ENCODE measurements at places on chromosomes 6 and 20.

- no peaks in the 10 kb centered on the region for H3K36me3 ChIP-seq
- H3K27ac ChIP-seq = no peak overlapping the region
- DNase-seq = no peak
- no peaks in the 10 kb centered on the region for H3K4me1 ChIP-seq
Observed at GRCh38 chr6:142648526-142648925, 296.4 kb downstream of the HIVEP2 start.

GRCh38 chr20:59173938-59174491 lies 10.4 kb downstream of the ZNF831 start:
- no peak for DNase-seq
- H3K36me3 ChIP-seq = no peaks in the 10 kb centered on the region
- H3K27me3 ChIP-seq = peaks cover 3% of the 10 kb centered on the region
- peak overlapping the region; percentile 32 for H3K27ac ChIP-seq
- H3K4me3 ChIP-seq = no peak overlapping the region

- H3K36me3 ChIP-seq = no peaks in the 10 kb centered on the region
- no peaks in the 10 kb centered on the region for H3K27me3 ChIP-seq
- DNase-seq = no peak
- no peak overlapping the region for H3K27ac ChIP-seq
- H3K4me1 ChIP-seq = peaks cover 9% of the 10 kb centered on the region
- H3K4me3 ChIP-seq = no peak overlapping the region
Observed at GRCh38 chr6:153621491-153621890, 417.5 kb upstream of the OPRM1 start.

GRCh38 chr6:43931201-43931600 lies 161.2 kb downstream of the VEGFA start:
- no peaks in the 10 kb centered on the region for H3K36me3 ChIP-seq
- DNase-seq = no peak
- H3K4me1 ChIP-seq = no peaks in the 10 kb centered on the region

- no peak overlapping the region for H3K27ac ChIP-seq
- DNase-seq = no peak
- no peaks in the 10 kb centered on the region for H3K36me3 ChIP-seq
- peaks cover 3% of the 10 kb centered on the region for H3K27me3 ChIP-seq
- no peaks in the 10 kb centered on the region for H3K4me1 ChIP-seq
Observed at GRCh38 chr20:62695448-62696414, 12.9 kb upstream of the NTSR1 start.

GRCh38 chr6:84061174-84061573 lies 27.6 kb downstream of the MRAP2 start:
- no peak overlapping the region for H3K4me3 ChIP-seq
- no peak overlapping the region for H3K27ac ChIP-seq
- no peak for DNase-seq
- H3K36me3 ChIP-seq = no peaks in the 10 kb centered on the region

DNA sequence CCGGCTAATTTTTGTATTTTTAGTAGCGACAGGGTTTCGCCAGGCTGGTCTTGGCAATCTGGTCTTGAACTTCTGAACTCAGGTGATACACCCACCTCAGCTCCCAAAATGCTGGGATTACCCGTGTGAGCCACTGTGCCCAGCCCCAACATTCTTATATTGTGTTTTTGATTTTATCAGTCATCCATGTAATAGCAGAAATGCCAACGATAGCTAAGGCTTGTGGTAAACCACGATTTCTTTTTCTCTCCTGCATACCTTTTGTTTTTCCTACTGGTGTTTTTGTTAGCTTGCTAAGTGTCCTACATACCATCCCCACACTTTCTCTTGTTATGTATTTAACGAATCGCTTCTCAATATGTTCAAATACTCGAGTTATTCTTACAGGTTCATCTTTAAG lies 12.1 kb downstream of the PHACTR2 start:
- DNase-seq = no peak
- peaks cover 49% of the 10 kb centered on the region for H3K4me1 ChIP-seq
- no peaks in the 10 kb centered on the region for H3K36me3 ChIP-seq
- no peak overlapping the region for H3K4me3 ChIP-seq
- H3K27me3 ChIP-seq = no peaks in the 10 kb centered on the region

- peaks cover 11% of the 10 kb centered on the region for H3K36me3 ChIP-seq
- H3K4me1 ChIP-seq = no peaks in the 10 kb centered on the region
Observed at GRCh38 chr6:159800141-159800865, at the start of gene PNLDC1. Gene PNLDC1 (plus strand): TSS chr6:159800276. CDS start chr6:159800308, 32 bp downstream.

GRCh38 chr20:41300886-41301285 lies 16.6 kb downstream of the ZHX3 start:
- H3K4me1 ChIP-seq = no peaks in the 10 kb centered on the region
- no peak overlapping the region for H3K4me3 ChIP-seq
- H3K36me3 ChIP-seq = no peaks in the 10 kb centered on the region
- no peaks in the 10 kb centered on the region for H3K27me3 ChIP-seq
- no peak for DNase-seq

DNA sequence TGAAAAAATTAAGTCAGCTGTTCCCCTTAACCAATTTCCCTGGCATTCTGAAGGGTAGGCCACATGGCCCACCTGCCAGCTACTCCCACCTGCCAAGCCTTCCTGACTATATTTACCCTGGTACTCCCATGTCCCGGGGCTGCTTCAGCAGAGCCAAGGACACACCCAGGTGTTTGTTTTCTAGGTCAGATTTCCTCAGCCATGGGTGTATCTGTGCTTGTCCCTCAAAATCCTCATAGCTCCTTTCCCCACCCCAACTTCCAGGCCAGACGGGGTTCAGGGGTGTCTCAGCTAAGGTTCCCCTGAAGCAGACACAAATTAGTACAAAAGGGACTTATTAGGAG lies 139.4 kb upstream of the CDYL start:
- H3K4me3 ChIP-seq = no peak overlapping the region
- H3K36me3 ChIP-seq = no peaks in the 10 kb centered on the region
- no peak overlapping the region for H3K27ac ChIP-seq
- no peak for DNase-seq
- H3K27me3 ChIP-seq = no peaks in the 10 kb centered on the region

GRCh38 chr6:27414996-27415395 lies 26.4 kb downstream of the ZNF391 start:
- no peak overlapping the region for H3K4me3 ChIP-seq
- H3K4me1 ChIP-seq = no peaks in the 10 kb centered on the region
- no peak overlapping the region for H3K27ac ChIP-seq
- DNase-seq = no peak
- no peaks in the 10 kb centered on the region for H3K27me3 ChIP-seq

GRCh38 chr20:33337531-33338165 lies 54.6 kb downstream of the BPIFB1 start:
- no peak overlapping the region for H3K27ac ChIP-seq
- H3K36me3 ChIP-seq = no peaks in the 10 kb centered on the region
- no peak for DNase-seq
- no peaks in the 10 kb centered on the region for H3K4me1 ChIP-seq
- no peak overlapping the region for H3K4me3 ChIP-seq

DNA sequence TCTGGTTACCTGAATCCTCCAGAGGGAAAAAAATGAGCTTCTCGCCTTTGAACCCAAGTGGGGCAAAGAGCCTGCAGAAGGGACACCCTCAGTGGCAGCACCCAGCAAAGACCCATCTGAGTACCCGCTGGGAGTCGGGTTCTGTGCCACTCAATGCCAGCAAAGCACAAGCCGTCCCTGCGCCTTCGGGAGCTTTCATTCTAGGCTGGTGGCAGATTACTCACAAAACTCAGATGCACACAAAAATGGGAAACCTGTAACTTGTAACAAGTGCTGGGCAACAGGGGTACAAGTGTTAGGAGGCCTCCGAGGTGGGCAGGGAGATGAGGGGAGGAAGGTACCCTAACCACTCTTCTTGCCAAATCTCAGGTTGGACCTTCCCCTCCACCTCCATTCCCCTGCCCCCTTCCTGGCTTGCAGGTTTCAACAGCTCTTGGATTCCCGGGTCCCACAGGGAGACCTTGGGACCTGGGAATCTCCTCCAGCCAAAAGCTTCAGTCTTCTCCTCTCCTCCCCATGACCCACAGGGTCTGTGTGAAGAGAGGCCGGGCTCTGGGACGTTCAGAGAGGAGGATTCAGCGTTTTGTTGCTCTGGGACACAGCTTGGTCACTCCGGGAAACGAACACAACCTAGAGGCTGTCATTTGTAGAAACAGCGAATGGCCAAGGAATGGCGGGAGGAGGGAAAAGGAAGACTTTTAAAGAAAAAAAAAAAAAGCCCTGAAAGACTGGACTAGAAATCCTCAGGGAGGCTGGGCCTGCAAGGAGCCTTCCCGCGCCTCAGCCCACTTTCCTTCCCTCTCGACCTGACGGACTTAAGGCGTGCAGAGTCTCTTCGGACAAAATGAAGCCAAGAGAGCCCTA lies 1.2 kb upstream of the PARD6B start:
- H3K36me3 ChIP-seq = no peaks in the 10 kb centered on the region
- H3K4me3 ChIP-seq = peak overlapping the region; percentile 76
- no peaks in the 10 kb centered on the region for H3K4me1 ChIP-seq
- DNase-seq = no peak
- H3K27me3 ChIP-seq = no peaks in the 10 kb centered on the region
- peak overlapping the region; percentile 45 for H3K27ac ChIP-seq

DNA sequence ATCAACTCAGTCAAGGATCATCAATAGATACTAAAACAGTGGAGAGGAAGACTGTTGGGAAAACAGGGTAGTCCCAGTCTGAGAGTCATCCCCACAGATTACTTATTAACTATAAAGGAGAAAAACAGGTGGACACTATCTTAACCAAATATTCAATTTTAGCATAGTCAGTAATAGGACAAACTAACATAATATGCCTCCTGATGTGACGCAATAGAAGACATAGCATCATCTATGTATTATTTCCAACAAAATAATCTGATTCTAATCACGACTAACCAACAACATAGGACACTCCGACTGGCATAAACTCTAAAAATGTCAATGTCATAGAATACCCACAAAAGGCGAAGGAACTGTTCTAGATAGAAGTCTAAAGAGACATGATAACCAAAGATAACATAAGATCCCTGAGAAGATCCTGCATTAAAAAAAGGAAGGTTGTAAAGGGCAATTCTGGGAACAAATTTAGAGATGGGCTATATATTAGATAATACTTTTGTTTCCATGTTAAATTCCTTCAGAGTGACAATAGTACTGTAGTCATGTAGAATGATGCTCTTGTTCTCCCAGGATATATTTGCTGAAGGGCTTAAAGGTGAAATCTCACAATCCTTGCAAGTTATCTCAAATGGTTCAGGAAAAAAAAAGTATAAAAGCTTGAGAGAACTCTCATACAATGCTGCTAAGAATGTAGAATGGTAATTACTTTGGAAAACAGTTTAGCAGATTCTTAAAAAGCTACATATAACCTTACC lies 28.9 kb downstream of the ILRUN start:
- DNase-seq = no peak
- no peaks in the 10 kb centered on the region for H3K27me3 ChIP-seq
- H3K27ac ChIP-seq = no peak overlapping the region
- no peak overlapping the region for H3K4me3 ChIP-seq
- H3K36me3 ChIP-seq = no peaks in the 10 kb centered on the region
- peaks cover 13% of the 10 kb centered on the region for H3K4me1 ChIP-seq

- H3K27ac ChIP-seq = no peak overlapping the region
- H3K36me3 ChIP-seq = no peaks in the 10 kb centered on the region
- DNase-seq = no peak
- H3K4me3 ChIP-seq = no peak overlapping the region
Observed at GRCh38 chr6:57002197-57002596, 44.3 kb upstream of the KIAA1586 start.

- H3K4me1 ChIP-seq = peaks cover 40% of the 10 kb centered on the region
- H3K27ac ChIP-seq = peak overlapping the region; percentile 78
- no peaks in the 10 kb centered on the region for H3K27me3 ChIP-seq
- no peak overlapping the region for H3K4me3 ChIP-seq
- peak; percentile 91 for DNase-seq
Observed at GRCh38 chr20:53939572-53940359, 130.6 kb downstream of the BCAS1 start.

GRCh38 chr6:121849477-121849876 lies 414.0 kb downstream of the GJA1 start:
- H3K36me3 ChIP-seq = no peaks in the 10 kb centered on the region
- H3K4me3 ChIP-seq = no peak overlapping the region
- H3K4me1 ChIP-seq = peaks cover 18% of the 10 kb centered on the region
- no peaks in the 10 kb centered on the region for H3K27me3 ChIP-seq
- H3K27ac ChIP-seq = no peak overlapping the region

GRCh38 chr6:134352786-134353480 lies 35.0 kb upstream of the SGK1 start:
- no peak overlapping the region for H3K27ac ChIP-seq
- peaks cover 3% of the 10 kb centered on the region for H3K4me1 ChIP-seq
- no peak for DNase-seq
- no peak overlapping the region for H3K4me3 ChIP-seq

GRCh38 chr6:83824388-83824801 lies 28.8 kb upstream of the RIPPLY2 start:
- no peaks in the 10 kb centered on the region for H3K4me1 ChIP-seq
- H3K27me3 ChIP-seq = no peaks in the 10 kb centered on the region
- no peak overlapping the region for H3K27ac ChIP-seq
- no peaks in the 10 kb centered on the region for H3K36me3 ChIP-seq

- DNase-seq = no peak
- H3K4me1 ChIP-seq = no peaks in the 10 kb centered on the region
- H3K36me3 ChIP-seq = no peaks in the 10 kb centered on the region
- no peak overlapping the region for H3K27ac ChIP-seq
Observed at GRCh38 chr20:32894026-32894483, 35.3 kb downstream of the EFCAB8 start.

- no peak overlapping the region for H3K4me3 ChIP-seq
- no peaks in the 10 kb centered on the region for H3K27me3 ChIP-seq
- H3K36me3 ChIP-seq = no peaks in the 10 kb centered on the region
- H3K27ac ChIP-seq = no peak overlapping the region
- no peak for DNase-seq
Observed at GRCh38 chr6:143234734-143235133, 174.0 kb downstream of the AIG1 start.

DNA sequence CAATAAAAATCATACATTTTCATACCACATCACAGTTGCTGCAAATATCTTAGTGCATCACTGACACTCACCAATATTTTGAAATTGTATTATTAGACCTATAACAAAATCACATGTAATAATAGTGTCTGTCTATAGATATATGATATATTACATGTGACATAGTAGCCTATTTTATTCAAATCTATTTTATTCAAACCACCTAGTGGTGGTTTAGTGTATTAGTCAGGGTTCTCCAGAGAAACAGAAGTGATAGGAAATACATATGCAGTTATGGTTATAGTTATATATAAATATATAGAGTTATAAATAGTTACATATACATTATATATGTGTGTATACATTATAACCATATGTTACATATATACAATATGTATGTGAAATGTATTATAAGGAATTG lies 366.5 kb upstream of the ARID1B start:
- H3K4me3 ChIP-seq = no peak overlapping the region
- no peak for DNase-seq
- H3K27me3 ChIP-seq = no peaks in the 10 kb centered on the region
- H3K4me1 ChIP-seq = no peaks in the 10 kb centered on the region
- H3K27ac ChIP-seq = no peak overlapping the region

Measured in heart left ventricle (tissue), 16 donors.